Activated naive CD4-positive, alpha-beta T cell (primary cell): ENCODE measurements at places on chromosomes 16 and 17.

DNA sequence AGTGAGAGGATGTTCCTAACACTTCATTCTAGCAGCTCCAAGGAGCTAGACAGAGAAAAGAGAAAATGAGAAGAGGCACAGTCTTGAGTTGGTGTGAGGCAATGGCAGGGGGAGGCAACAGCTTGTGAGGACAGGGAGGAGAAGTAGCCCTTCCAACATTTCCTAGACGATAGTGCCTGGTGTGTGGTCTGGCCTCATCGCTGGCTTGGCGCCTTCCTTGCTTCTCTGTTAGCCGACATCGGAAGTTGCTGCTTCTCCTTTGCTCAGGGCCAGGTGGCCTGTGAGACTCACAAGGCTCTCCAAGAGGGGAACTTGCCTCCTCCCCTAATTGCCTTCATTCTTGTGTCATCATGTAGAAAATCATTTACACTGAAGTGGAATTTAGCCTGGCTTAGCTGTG is 208.7 kb downstream of the MAP2K4 start:
- no peak for DNase-seq

DNA sequence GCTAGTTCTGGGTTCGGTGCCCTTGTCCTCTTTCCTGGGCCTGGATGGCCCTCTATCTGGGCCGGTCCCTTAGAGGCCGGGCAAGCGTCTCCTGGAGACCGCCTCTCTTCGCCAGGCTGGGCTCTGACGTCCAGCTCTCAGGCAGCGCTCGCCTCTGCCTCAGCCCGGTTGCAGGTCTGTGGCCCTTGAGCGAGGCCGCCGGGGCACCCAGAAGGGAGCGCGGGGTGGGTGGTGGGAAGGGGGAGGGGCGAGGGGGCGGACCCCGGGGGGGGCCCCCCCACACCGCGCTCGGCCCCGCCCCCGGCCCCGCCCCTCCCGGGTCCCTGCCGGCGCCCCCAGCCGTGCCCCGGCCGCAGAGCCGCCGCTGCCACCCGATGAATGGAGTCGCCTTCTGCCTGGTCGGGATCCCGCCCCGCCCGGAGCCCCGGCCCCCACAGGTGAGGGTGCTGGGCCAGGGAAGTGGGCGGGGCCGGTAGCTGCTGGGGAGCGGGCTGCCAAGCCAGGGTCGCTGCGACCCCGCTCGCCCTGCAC is at the start of gene ARHGAP23:
Gene ARHGAP23, plus strand, starts transcription at position 353 of the 531 bp plus-strand sequence. Its CDS starts 22 bp downstream, at position 375.
- DNase-seq: no peak

- no peak for DNase-seq
Measured at GRCh38 chr17:13099926-13100325, 82.1 kb upstream of the ELAC2 start.

DNA sequence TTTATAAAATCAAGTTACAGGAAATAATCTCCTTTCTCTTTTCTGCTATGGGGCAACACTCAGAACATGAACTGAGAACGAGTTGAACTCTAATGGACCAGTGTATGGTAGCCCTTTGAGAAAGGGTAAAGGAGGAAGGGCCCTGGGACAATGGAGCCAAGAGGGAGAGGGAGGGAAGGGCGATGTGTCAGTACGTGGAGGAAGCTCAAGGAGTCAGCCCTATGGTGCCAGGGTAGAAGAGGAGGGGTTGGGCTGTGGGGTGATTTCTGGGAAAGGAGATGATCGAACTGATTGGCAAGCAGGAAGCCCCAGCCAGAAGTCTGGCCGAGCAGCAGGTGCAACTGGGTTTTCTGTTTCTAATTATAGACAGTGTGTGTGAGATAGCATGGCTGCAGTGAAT is 4.3 kb upstream of the WIPI1 start:
- no peak for DNase-seq

DNA sequence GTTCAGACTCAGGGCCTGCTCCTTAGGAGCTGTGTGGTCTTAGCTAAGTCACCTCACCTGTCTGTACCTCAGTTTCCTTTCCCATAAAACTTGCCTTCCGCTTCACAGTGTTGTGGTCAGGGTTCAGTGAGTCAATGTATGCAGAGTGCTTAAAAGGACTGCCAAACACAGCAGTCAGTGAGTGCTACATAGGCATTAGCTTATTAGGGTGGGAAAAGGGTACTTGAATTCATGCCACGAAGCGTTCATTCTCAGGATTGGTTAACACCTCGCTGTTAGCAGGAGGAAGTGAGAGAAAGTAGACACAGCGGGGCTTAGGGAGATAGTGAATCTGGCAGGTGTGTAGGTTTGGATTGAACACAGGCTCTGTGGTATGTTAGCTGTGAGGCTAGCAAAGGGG is 155.2 kb downstream of the SHISA9 start:
- DNase-seq: no peak

- no peak for DNase-seq
Measured at GRCh38 chr17:59485946-59486345, 79.5 kb upstream of the DHX40 start.

DNA sequence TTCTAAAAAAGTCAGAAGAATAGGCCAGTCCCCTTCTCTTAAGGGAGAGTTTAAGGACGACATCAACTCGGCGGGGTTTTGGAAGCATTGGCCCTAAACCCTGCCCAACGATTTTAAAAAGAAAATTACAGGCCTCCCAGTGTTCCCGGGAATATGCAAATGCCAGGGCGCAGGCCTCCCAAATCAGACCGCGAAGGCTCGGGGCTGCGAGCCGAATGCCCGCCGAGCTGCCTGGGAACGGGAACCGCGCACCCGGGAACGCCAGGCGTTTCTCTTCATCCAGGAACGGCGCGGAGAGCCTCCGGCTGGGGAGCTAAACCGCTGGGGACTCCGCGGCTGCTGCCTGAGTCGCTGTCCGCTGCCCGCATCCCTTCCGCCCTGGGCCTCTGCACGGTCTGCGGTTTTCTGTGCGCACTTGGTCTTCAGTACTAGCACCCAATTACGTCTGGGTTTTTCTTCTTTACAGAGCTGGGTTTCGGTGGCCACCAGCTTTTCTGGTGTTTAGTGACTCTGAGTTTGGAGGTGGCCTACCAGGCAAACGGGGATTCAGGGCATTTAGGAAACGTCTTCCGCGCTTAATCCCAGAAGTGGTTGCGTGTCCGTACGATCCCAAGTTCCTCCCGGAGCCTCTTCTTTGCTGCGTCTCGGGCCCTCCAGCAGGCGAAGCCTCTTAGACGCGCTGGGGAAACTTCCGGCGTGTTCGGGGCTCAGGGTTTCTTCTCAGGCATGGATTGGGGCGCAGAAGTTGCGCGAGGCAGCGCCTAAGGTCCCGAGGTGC is 5.7 kb downstream of the IRX5 start:
- DNase-seq: no peak

DNA sequence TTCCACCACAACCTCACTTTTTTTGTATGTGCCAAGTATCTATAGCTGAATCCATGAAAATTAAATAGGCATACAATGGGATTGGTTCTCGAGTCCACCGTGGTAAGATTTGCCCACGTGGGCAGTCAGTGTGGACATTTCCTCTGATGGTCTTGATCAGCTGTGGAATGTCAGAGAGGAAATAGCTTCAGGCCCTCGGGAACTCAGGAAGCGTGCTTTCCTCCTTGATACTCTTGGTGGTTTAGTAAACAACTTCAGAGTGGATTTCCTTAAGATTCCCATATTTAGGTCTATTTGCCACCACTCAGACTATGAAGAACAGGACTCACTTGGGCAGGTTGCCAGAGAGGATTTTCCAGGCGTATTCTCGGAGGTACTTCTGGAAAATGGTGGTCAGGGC is 152.5 kb downstream of the VPS53 start:
- DNase-seq: no peak

- no peak for DNase-seq
Measured at GRCh38 chr17:16381496-16381820, 567 bp downstream of the UBB start.

GRCh38 chr17:74192950-74193781 is 10.3 kb upstream of the RPL38 start:
- no peak for DNase-seq

GRCh38 chr16:29925781-29926710 is at the start of gene KCTD13:
Gene KCTD13 (minus strand): TSS chr16:29926226. CDS start chr16:29926033, 193 bp downstream.
- DNase-seq: peak; percentile 83

- DNase-seq: no peak
Measured at GRCh38 chr17:60155427-60155814, 5.6 kb downstream of the CA4 start.

- DNase-seq: no peak
Measured at GRCh38 chr16:86042996-86043725, 144.2 kb downstream of the IRF8 start.

GRCh38 chr17:5050278-5050677 is 15.1 kb upstream of the SLC52A1 start:
- no peak for DNase-seq

DNA sequence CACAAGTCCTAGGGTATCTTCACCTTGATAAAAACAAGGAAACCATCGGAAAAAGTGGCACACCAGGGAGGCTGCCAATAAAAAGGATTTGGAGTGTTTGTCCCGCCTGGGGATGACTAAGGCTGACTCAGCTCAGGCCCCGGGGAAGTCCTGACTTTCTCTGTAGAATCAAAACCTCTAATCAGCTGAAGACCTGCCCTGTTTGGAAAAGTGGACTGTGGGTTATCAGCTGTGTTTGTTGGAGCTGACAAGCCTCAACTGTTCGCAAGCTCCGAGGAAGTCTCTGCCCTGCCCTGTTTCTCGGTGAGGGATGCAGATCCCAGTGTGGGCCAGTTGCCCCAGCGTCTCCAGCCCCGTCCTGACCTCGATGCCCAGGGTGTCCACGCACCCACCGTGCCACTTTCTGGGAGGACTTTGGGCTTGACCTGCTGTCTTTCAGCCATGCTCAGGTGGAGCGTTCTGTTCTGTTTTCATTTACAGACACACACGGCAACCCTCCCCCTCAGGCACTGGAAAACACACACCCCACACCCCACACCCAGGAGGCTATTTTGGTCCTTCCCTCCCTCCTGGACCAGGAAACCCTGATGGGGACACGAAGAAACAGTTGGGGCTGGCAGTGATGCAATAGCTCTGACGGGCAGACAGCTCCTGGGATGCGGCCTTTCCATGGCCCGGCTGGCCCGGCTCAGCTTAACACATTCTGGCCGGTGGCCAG is 27.6 kb upstream of the PITPNA start:
- no peak for DNase-seq

GRCh38 chr17:35322749-35323148 is 50.7 kb downstream of the SLFN11 start:
- DNase-seq: no peak

GRCh38 chr16:24141466-24141865 is 114.7 kb upstream of the CACNG3 start:
- no peak for DNase-seq
